ENCODE measurements at places on chromosomes 3 and 15. TPM values are rescaled to one million over a fixed set of nuclear protein-coding genes. Genes with fewer than 3 reads are reported as not detected.

RIOX2 gene
- polyA plus RNA-seq, result 26.2 TPM

UNC13C gene
- 0.11 TPM for polyA plus RNA-seq

CD276 gene
- 11.3 TPM for polyA plus RNA-seq

SEC22A gene
- polyA plus RNA-seq, result 15.8 TPM

MRPL3 gene
- polyA plus RNA-seq, result 77.8 TPM

SOX14 gene
- 0.07 TPM for polyA plus RNA-seq

REC114 gene
- polyA plus RNA-seq, result 0.07 TPM

SRGAP3 gene
- polyA plus RNA-seq, result 3.9 TPM

DNA sequence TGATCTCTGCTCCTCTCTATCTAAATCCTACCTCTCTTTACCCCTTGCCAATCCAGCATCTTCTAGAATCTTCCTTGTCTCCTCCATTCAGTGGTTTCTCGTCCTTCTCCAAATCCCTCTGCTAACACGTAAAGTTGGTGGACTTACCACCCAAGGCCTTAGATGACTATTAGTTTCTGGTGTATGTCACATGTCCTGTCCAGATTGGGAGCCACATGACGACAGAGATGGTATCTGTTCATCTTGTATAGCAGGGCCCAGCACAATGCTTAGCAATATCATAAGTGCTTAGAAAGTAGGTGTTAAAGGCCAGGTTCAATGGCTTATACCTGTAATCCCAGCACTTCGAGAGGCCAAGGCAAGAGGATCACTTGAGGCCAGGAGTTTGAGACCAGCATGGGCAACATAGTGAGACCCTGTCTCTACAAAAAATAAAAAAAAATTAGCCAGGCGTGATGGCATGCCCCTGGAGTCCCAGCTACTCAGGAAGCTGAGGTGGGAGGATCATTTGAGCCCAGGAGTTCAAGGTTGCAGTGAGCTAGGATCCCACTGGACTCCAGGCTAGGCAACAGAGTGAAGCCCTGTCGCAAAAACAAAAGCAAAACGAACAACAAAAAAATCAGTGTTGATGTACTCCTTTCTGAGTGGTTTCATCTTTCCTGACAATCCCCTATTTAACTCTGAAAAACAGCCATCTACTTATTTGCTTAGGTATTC, 81.8 kb downstream of the HMG20A start:
- H3K27ac ChIP-seq, result no peak overlapping the region
- no peak overlapping the region for H3K4me3 ChIP-seq
- peaks cover 14% of the 10 kb centered on the region for H3K4me1 ChIP-seq
- H3K36me3 ChIP-seq, result no peaks in the 10 kb centered on the region

DNA sequence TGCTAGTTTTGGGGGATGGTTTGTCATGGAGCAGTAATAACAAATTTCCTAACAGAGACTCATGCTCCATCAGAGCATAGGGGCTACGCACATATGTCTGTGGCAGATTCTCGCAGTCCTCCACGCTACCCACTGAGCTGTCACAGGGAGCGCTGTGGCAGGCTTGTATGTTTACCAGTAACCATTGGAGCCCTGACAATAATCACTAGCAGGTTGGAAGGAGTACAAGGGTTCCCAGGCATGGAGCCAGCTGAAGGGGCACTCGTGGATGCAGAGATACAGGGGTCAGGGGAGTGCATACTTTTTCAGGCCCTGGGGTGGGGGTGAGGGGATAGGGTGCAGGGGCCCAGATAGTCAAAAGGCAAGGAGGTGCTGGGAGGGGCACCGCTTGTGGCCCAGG, 7.9 kb upstream of the GP9 start:
- no peak overlapping the region for H3K27ac ChIP-seq
- no peak for DNase-seq
- H3K4me3 ChIP-seq, result no peak overlapping the region

- H3K4me3 ChIP-seq, result no peak overlapping the region
- no peaks in the 10 kb centered on the region for H3K36me3 ChIP-seq
- H3K27me3 ChIP-seq, result no peaks in the 10 kb centered on the region
- H3K27ac ChIP-seq, result no peak overlapping the region
- H3K4me1 ChIP-seq, result no peaks in the 10 kb centered on the region
These were observed 125.4 kb downstream of the TP63 start for GRCh38 chr3:189756582-189757078.

- no peaks in the 10 kb centered on the region for H3K4me1 ChIP-seq
- H3K27me3 ChIP-seq, result no peaks in the 10 kb centered on the region
- H3K36me3 ChIP-seq, result no peaks in the 10 kb centered on the region
- H3K27ac ChIP-seq, result no peak overlapping the region
These were observed 242.8 kb upstream of the UBE2E2 start for GRCh38 chr3:22960105-22960984.

DNA sequence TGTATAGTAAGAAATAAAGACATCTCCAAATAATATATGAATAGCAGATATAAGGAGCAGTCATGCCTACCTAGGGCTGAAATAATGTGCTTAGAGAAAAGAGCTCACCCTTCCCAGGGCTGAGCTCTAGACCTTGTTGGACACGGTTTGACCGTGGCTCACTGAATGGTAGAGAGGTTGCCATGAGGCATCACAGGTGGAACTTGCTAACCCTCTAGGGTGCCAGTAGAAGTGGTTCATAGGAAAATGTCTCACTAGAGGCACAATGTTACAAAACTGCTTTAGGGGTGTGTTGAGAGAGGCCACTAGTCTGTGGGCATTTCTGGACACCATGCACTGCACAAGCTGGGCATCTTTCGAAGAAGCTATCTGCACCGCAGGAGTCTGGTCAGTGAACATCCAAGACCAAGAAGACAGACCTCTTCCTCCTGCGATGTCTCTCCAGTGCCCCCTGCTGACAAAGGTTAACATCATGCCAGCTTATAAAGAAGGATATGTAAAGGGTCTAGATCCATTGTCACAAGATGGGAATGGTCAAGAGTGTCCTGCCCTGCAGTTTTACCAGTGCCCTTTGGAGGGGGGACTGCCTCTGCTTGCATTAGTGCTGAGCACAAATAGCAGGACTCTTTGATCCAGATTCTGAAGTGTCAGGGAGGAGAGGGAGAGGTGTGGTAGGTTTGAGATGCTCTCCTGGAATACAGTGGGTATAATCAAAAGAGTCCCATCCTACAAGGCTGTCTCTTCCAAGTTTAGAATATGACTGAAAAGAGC, 266.8 kb downstream of the ZNF385D start:
- no peaks in the 10 kb centered on the region for H3K36me3 ChIP-seq
- H3K27me3 ChIP-seq, result no peaks in the 10 kb centered on the region
- no peak for DNase-seq
- H3K4me3 ChIP-seq, result no peak overlapping the region

DNA sequence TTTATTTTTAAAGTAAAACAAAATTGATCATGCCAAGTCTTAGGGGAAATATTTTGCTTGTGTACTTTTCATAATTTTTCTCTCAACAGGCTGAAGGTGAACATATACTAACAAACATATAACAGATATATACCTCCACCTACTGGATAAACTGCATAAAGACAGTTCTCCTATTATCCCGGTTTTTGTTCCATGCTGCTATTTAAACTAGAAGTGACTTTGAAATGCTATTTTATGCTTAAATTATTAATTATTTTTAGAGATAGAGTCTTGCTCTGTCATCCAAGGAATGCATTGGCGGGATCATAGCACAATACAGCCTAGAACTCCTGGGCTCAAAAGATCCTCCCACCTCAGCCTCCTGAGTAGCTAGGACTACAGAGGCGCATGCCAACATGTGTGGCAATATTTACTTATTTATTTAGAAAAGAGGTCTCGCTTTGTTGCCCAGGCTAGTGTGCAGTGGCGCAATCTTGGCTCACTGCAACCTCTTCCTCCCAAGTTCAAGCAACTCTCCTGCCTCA, 49.8 kb downstream of the ST3GAL6 start:
- no peaks in the 10 kb centered on the region for H3K36me3 ChIP-seq
- no peak overlapping the region for H3K27ac ChIP-seq
- H3K27me3 ChIP-seq, result no peaks in the 10 kb centered on the region
- no peak overlapping the region for H3K4me3 ChIP-seq

GRCh38 chr3:167787440-167787839, 51.9 kb downstream of the SERPINI1 start:
- H3K36me3 ChIP-seq, result no peaks in the 10 kb centered on the region
- no peak overlapping the region for H3K27ac ChIP-seq
- DNase-seq, result no peak

DNA sequence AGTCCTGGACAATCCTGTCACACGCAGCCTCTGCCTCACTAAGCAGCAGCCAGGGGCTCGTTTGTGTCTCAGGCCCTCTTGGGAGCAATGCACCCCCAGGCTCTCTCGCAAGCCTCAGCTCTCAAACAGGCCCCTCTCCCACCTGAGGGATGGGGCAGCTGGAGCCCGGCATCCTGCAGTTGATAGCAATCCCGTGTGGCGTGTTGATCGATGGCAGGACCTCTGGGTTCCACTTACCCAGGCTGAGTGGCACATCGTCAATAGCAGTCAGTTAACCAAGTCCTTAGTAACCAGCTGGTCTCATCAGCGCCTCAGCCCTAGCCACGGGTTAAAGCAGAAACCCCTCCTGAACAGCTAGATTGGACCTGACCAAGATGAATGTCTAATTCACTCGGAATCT, 36.5 kb upstream of the PLXNA1 start:
- H3K4me3 ChIP-seq, result no peak overlapping the region
- no peaks in the 10 kb centered on the region for H3K36me3 ChIP-seq
- no peak overlapping the region for H3K27ac ChIP-seq
- no peaks in the 10 kb centered on the region for H3K4me1 ChIP-seq
- H3K27me3 ChIP-seq, result no peaks in the 10 kb centered on the region
- no peak for DNase-seq
